Neural crest cell (in vitro differentiated cells): ENCODE measurements at places on chromosomes 2 and 18. TPM values are rescaled to one million over a fixed set of nuclear protein-coding genes. Genes with fewer than 3 reads are reported as not detected.

The SEMA4F gene
- total RNA-seq: 11.0 and 12.4 TPM in 2 replicates

The PHLPP1 gene
- 27.5 and 29.6 TPM in 2 replicates for total RNA-seq

The TEKT4 gene
- not detected in 2 replicates for total RNA-seq

The IER3IP1 gene
- 14.2 and 15.9 TPM in 2 replicates for total RNA-seq

The FARSB gene
- total RNA-seq: 38.7 and 39.9 TPM in 2 replicates

The PAX8 gene
- total RNA-seq: 0.49 and 0.98 TPM in 2 replicates

The GULP1 gene
- total RNA-seq: 39.1 and 43.8 TPM in 2 replicates

The KYNU gene
- total RNA-seq: 0.14 and 0.26 TPM in 2 replicates

The PID1 gene
- 0.34 and 0.91 TPM in 2 replicates for total RNA-seq

The LYG2 gene
- total RNA-seq: not detected in 2 replicates

The MYO1B gene
- 107 and 116 TPM in 2 replicates for total RNA-seq

The RBM44 gene
- 0.42 and 0.50 TPM in 2 replicates for total RNA-seq

The RAX gene
- not detected in 2 replicates for total RNA-seq

The CCDC68 gene
- not detected in 2 replicates for total RNA-seq

The MEP1B gene
- total RNA-seq: not detected in 2 replicates

The SULT6B1 gene
- total RNA-seq: not detected in 2 replicates

The MYOM1 gene
- 0.89 and 1.4 TPM in 2 replicates for total RNA-seq

The IL37 gene
- 0.40 TPM in 1 of 2 replicates, not detected in the other for total RNA-seq

The CCDC85A gene
- 0.16 and 0.19 TPM in 2 replicates for total RNA-seq

The ABCB11 gene
- total RNA-seq: 0.07 and 0.11 TPM in 2 replicates

The REG1B gene
- not detected in 2 replicates for total RNA-seq

The DSC3 gene
- 0.09 and 0.16 TPM in 2 replicates for total RNA-seq

The ARID5A gene
- total RNA-seq: 12.0 and 12.9 TPM in 2 replicates

The POTEJ gene
- total RNA-seq: not detected in 2 replicates

The VWC2L gene
- total RNA-seq: 0.11 and 0.23 TPM in 2 replicates

The GPATCH11 gene
- total RNA-seq: 11.2 and 11.4 TPM in 2 replicates

The GCKR gene
- 0.42 TPM in 1 of 2 replicates, not detected in the other for total RNA-seq

The PTGR3 gene
- 9.2 and 12.1 TPM in 2 replicates for total RNA-seq

The KLHL30 gene
- total RNA-seq: 0.23 and 0.25 TPM in 2 replicates

The REEP1 gene
- total RNA-seq: 12.0 and 12.3 TPM in 2 replicates

The TUBA3E gene
- not detected in 2 replicates for total RNA-seq

The LOXHD1 gene
- total RNA-seq: not detected in 2 replicates

The ACKR3 gene
- 24.5 and 26.2 TPM in 2 replicates for total RNA-seq

The COBLL1 gene
- total RNA-seq: 4.0 and 4.4 TPM in 2 replicates

The KCNE4 gene
- total RNA-seq: 0.09 TPM in 1 of 2 replicates, not detected in the other

The IL36B gene
- total RNA-seq: not detected in 2 replicates

The DNAJC27 gene
- 6.9 and 8.1 TPM in 2 replicates for total RNA-seq

The HOXD13 gene
- not detected in 2 replicates for total RNA-seq

The DYNC1I2 gene
- 109 and 122 TPM in 2 replicates for total RNA-seq

The BOLL gene
- not detected in 2 replicates for total RNA-seq

The GAL3ST2 gene
- total RNA-seq: 0.28 TPM in 1 of 2 replicates, not detected in the other

The CHRND gene
- total RNA-seq: 4.1 and 5.8 TPM in 2 replicates

The CROCC2 gene
- total RNA-seq: not detected in 2 replicates

The USP14 gene
- total RNA-seq: 74.9 and 75.0 TPM in 2 replicates

The SNED1 gene
- total RNA-seq: 0.16 and 0.30 TPM in 2 replicates

The UGT1A8 gene
- not detected in 2 replicates for total RNA-seq

The SH3RF3 gene
- total RNA-seq: 0.70 and 0.84 TPM in 2 replicates

The TFCP2L1 gene
- total RNA-seq: not detected in 2 replicates

The WDR7 gene
- 15.9 and 17.3 TPM in 2 replicates for total RNA-seq

The KCNG2 gene
- total RNA-seq: not detected in 2 replicates

The TSPYL6 gene
- not detected in 2 replicates for total RNA-seq

The CABLES1 gene
- 2.2 and 2.3 TPM in 2 replicates for total RNA-seq

The TRAK2 gene
- total RNA-seq: 13.4 and 14.2 TPM in 2 replicates

The IL1B gene
- total RNA-seq: not detected in 2 replicates

The VIT gene
- not detected in 2 replicates for total RNA-seq

The SOS1 gene
- total RNA-seq: 35.5 and 40.6 TPM in 2 replicates
